AG10803 (cell line): ENCODE measurements at places on chromosomes 5 and 9.

DNA sequence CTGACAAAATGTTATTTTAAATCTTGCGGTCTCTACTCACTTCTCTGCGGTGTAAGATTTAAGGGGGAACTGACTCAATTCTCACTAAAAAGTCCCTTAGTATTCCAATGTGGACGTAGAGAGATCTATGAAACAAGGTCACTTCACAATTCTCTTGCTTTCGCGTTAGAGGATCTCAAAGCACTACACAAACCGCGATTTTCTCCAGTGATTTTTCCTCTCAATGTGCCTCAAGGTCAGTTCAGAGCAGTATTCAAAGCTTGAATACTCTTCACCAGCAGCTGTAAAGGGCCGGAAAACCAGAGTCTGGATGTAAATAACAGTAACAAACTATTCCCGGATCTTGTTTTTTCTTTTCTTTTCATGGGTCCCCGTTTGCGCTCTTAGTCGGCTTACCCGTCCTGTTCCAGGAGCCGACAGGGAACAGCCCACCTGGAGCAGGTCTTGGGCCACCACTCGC lies 128.2 kb downstream of the TMEM161B start:
- DNase-seq, result no peak

- DNase-seq, result peak; percentile 99
These were observed 53.4 kb downstream of the GALNT12 start for GRCh38 chr9:98860871-98861293.

GRCh38 chr9:79210541-79211243 lies 361.1 kb upstream of the TLE4 start:
- no peak for DNase-seq

DNA sequence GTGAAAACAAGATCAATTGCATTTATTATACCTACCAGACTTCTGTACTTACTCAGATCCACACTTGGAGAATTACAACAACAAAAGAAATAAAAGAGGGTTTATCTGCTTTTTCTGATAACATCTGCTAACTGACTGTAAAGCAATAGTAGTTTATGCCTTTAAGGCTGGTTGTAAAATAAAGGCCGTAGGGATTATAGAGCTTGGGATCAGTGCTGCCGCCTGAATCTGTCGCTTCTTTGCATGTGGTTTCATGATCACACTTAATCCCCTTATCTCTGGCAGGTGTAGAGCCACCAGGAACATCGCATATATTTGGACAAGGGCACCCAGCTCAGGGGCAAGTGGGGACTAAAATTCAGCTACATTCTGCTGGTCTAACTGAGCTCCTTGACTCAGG lies 146.7 kb downstream of the CCDC192 start:
- DNase-seq, result no peak

DNA sequence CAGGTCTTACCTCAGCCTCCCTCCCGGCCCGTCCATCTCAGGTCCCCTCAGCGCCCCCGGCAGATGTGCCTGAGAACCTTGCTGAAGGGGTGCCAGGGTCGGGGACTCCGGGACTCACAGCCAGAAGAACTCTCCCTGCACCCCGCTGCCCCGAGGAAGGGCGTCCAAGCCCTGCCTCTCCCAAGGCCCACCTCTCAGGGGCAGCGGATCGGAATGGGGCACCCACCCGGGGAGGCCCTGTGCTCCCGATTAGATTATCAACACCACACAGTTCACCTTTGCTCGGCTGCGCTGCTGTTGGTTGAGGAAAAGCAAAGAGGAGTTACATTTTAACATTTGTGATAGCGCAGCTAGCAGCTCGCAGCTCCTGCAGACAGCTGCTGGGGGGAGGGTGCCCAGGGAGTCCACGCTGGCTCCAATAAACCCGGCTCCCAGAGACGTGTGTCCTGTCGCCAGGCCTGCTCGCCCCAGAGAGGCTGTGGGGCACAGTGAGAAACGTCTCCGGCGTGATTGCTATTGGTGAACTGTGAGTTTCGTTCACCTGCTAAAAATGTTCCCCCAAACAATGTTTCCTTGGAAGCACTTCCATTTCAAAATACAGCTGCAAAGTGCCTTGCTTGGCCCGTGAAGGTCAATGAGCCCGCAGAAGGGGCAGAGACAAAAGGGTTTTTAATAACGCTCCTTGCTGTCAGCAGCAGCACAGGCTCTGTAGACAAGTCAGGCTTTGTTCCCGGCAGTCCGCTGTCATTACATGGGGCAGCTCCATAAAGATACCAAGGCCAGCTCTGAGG lies 18.6 kb upstream of the SLC6A19 start:
- no peak for DNase-seq

DNA sequence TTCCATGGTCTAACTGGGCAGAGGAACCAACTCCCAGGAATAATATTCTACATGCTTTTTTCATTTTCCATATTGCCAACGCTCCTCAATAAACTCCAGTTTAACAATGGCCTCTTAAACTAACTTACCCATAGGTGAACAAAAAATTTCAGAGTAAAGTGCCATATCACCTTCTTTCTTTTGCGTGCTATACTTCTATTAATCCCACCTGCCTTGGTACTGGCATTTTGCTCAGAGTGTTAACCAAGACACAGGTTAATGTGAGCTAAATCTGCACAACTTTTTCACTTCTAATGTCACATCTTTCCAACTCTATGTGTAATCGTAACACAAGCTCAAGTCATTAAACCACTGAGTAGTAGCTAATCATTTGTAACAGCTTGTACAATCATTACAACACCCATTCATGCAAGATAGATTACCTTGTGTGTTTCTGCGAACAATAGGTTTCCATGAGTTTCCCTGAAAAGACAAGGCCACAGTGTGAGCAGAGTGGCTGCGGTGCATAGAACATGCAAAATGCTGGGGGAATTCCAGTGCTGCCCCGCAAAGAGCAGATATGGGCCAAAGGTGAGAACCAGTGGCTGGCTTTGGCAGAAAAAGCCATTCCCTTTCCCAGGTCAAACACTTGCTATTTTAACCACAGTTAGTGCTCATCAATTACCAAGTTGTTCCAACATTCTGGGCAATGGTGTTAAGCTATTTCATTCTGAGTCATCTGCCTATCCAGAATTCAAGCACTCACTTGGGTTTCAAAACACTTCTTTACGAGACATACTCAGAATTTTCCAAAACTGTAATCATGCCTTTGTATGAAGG lies 42.8 kb downstream of the TIMD4 start:
- peak; percentile 8 for DNase-seq

- DNase-seq, result no peak
These were observed 6.1 kb downstream of the PITX1 start for GRCh38 chr5:135027697-135028615.

DNA sequence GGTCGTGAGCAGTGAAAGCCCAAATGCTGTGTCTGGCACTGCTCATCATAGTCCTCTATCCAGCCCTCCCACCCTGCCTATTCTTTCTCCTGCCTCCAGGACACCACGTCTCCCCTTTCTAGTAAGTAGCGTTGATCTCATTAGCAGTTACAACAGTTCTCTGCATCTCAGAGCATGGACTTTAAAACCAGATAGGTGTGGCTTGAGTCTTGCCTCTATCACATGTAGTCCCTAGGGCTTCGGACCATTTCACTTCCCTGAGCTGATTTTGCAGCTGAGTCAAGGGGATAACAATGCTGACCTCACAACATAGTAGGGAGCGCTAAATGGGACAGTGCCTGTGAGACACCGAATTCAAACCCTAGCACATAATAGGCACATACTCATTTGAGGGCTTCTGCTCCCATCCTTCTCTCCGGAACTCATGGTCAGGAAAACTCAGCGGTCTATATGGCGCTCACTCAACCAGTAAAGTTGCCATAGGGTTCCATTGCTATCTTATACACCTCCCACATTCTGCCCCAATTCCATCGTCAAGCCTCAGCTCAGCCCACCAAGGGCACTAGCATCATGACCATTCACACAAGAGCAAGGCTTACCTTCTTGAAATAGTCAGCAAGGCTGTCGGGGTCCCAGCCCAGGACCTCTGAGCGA lies 515 bp downstream of the LCP2 start:
- no peak for DNase-seq

- no peak for DNase-seq
These were observed 235.9 kb downstream of the DMRTA1 start for GRCh38 chr9:22682536-22682935.

GRCh38 chr5:26482810-26483375 lies 555.5 kb downstream of the CDH9 start:
- peak; percentile 1 for DNase-seq

GRCh38 chr5:152592416-152592815 lies 187.3 kb upstream of the NMUR2 start:
- no peak for DNase-seq

- peak; percentile 91 for DNase-seq
These were observed 42.6 kb upstream of the APC start for GRCh38 chr5:112694853-112695709.
